ENCODE measurements at places on chromosomes 7 and 10. TPM values are rescaled to one million over a fixed set of nuclear protein-coding genes. Genes with fewer than 3 reads are reported as not detected.

The MRLN gene
- not detected for polyA plus RNA-seq

The MCM10 gene
- polyA plus RNA-seq = 33.4 TPM

The TAS2R5 gene
- 0.89 TPM for polyA plus RNA-seq

The CALML3 gene
- not detected for polyA plus RNA-seq

The SAMD9L gene
- not detected for polyA plus RNA-seq

The UPK3BL1 gene
- polyA plus RNA-seq = 5.0 TPM

The PON1 gene
- polyA plus RNA-seq = 2.1 TPM

The RARRES2 gene
- 314 TPM for polyA plus RNA-seq

- H3K4me3 ChIP-seq = no peak overlapping the region
- H3K36me3 ChIP-seq = no peaks in the 10 kb centered on the region
- H3K4me1 ChIP-seq = no peaks in the 10 kb centered on the region
- no peak overlapping the region for H3K27ac ChIP-seq
These were observed 295.0 kb downstream of the SUGCT start for GRCh38 chr7:40429826-40430225.

- H3K36me3 ChIP-seq = no peaks in the 10 kb centered on the region
- no peak overlapping the region for H3K27ac ChIP-seq
- H3K27me3 ChIP-seq = no peaks in the 10 kb centered on the region
These were observed 184.3 kb upstream of the MBL2 start for GRCh38 chr10:52956861-52957260.

DNA sequence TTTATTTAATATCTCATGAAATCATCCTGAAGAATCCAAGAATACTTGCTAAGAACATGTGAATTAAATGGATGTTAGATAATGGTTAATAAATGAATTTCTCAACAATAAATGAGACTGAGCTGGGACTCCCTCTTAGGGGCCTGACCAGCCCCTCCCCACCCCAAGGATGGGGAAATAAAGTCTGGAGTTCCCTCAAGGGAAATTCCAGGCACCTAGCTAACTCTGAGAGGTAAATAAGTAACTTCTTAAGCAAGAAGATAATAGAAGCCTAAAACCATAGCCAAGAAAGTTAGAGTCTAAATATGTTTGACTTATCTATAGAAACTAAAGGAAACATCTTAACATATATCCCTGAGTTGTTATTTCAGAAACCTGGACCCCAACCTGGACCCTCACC is 32.2 kb upstream of the PPP1R9A start:
- no peak overlapping the region for H3K4me3 ChIP-seq
- no peaks in the 10 kb centered on the region for H3K27me3 ChIP-seq
- H3K4me1 ChIP-seq = no peaks in the 10 kb centered on the region
- peaks cover 6% of the 10 kb centered on the region for H3K36me3 ChIP-seq

- H3K27me3 ChIP-seq = no peaks in the 10 kb centered on the region
- H3K4me3 ChIP-seq = no peak overlapping the region
- H3K36me3 ChIP-seq = no peaks in the 10 kb centered on the region
- DNase-seq = no peak
- no peak overlapping the region for H3K27ac ChIP-seq
- H3K4me1 ChIP-seq = no peaks in the 10 kb centered on the region
These were observed 55.7 kb downstream of the TPK1 start for GRCh38 chr7:144780071-144780608.

GRCh38 chr7:118918556-118918955 is 694.1 kb downstream of the ANKRD7 start:
- H3K27me3 ChIP-seq = no peaks in the 10 kb centered on the region
- peak; percentile 28 for DNase-seq
- no peak overlapping the region for H3K4me3 ChIP-seq
- H3K4me1 ChIP-seq = no peaks in the 10 kb centered on the region

DNA sequence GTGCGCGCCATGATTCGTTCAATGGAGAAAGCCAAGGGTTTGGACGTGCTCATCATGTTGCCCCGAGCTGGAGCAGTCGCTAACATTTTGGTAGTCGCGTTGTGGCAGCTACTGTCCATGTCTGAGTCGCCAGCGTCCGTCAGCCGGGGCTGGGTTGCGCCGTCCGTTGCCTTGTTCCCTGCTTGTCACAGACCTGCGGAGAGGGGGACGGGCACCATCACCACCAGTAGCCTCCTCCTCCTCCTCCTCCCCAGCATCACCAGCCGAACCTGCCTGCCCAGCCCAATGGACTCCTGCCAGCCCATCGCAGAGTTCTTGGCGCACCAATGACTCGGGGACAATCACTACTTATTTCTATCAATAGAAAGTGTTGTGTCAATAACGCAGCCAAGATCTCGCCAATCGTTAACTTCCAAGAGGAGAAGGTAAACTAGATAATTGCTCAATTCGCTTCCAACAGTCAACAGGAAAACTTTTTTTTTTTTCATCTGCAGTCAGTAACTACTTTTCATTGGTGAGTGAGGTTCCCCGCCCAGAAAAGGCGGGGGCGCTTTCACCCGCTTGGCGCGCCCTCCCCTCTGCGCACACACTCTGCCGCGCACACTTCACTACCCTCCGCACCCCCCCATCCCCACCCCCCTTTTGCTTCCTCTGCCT is at the start of gene FEZF1:
Gene FEZF1 (minus strand): TSS at position 432 of the 657 bp plus-strand sequence. CDS start 313 bp downstream, at position 119.
- peaks cover 56% of the 10 kb centered on the region for H3K4me1 ChIP-seq
- H3K27ac ChIP-seq = no peak within 1 kb of the TSS
- H3K4me3 ChIP-seq = peak within 1 kb of the TSS; percentile 74
- peak; percentile 81 for DNase-seq

- no peak overlapping the region for H3K4me3 ChIP-seq
- no peak overlapping the region for H3K27ac ChIP-seq
- no peaks in the 10 kb centered on the region for H3K27me3 ChIP-seq
- no peaks in the 10 kb centered on the region for H3K4me1 ChIP-seq
- DNase-seq = no peak
- no peaks in the 10 kb centered on the region for H3K36me3 ChIP-seq
These were observed 152.8 kb downstream of the AMPH start for GRCh38 chr7:38478404-38478803.

DNA sequence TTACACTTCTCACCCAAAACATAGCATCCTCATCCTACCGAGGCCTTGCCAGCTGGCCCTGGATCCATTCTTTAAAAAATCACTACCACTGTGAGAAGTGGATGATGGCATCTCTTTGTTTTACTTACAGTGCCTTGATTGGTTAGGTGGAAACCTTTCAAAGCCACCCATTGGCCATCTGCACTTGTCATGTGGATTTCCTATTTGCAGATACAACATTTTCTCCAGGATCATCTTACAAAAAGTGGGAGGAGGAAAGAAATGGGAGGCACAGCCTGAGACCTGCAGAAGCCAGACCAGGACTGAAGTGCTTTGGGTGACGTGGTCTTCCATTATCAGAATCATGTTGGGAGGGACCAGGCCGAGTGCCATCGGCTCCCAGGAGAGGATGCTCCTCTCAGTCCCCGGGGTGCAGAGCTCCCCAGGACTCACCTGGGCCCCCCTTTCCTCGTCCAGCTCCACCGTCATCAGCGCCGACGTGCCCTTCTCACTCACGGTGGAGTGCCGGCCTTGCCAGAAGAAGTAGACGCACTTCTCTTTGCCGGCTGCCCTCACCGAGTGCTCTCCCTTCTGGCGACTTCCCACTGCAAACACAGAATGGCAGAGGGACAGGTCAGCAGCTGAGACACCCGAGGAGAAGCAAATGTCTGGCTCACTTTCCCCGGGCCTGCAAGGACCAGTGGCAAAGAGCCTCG is 161.2 kb downstream of the SVIL start:
- peaks cover 15% of the 10 kb centered on the region for H3K4me1 ChIP-seq
- no peak overlapping the region for H3K27ac ChIP-seq
- DNase-seq = no peak
- no peaks in the 10 kb centered on the region for H3K36me3 ChIP-seq

DNA sequence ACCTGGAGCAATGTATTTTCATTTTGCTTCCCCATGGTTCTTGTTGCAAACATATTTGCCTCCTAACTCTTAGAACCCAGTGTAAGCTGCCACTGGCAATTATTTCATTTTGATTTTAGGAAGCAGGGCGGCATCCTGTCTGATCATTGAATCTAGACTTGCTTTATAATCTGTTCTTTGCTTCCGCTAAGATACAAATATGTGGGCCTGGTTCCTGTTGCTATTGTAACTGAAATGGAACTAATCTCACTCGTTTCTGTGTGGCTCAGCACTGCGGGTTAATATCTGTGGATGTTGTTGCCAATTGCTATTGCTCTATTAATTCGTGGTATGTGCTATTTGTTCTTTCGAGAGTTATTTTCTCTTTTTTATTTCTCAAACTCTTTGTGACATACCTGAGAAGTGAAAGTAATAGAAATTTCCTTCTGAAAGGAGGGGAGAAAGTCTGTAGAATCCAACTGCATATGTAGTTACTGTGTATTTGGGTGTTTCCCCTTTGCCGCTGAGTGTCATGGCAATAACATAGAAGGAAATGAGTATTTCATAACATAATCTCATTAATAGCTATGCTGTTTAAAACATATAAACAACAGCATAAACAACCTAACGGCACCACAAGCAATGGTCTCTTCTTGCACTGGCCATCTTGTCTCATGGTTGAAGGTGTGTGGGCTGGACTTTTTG is 62.4 kb downstream of the FZD1 start:
- DNase-seq = no peak
- no peak overlapping the region for H3K27ac ChIP-seq
- no peaks in the 10 kb centered on the region for H3K27me3 ChIP-seq
- H3K4me1 ChIP-seq = no peaks in the 10 kb centered on the region

GRCh38 chr10:68705548-68705947 is 15.5 kb upstream of the CCAR1 start:
- H3K27ac ChIP-seq = no peak overlapping the region
- H3K4me1 ChIP-seq = no peaks in the 10 kb centered on the region
- no peaks in the 10 kb centered on the region for H3K27me3 ChIP-seq
- no peak overlapping the region for H3K4me3 ChIP-seq
- no peaks in the 10 kb centered on the region for H3K36me3 ChIP-seq

GRCh38 chr7:26440233-26441001 is 148.8 kb downstream of the SNX10 start:
- H3K27me3 ChIP-seq = no peaks in the 10 kb centered on the region
- no peak overlapping the region for H3K27ac ChIP-seq
- no peaks in the 10 kb centered on the region for H3K36me3 ChIP-seq

DNA sequence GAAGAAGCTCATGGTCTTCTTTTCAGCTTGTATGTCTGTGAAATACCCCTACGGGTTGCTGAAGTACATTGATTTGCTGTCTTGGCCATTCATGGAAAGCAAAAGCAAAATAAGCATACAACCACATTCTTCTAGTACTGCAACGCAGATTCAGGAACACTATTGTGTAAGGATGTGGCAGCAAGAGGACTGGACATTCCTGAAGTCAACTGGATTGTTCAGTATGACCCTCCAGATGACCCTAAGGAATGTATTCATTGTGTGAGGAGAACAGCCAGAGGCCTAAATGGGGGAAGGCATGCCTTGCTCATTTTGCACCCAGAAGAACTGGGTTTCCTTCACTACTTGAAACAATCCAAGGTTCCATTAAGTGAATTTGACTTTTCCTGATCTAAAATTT is 133.4 kb upstream of the ANKRD1 start:
- H3K4me3 ChIP-seq = no peak overlapping the region
- no peaks in the 10 kb centered on the region for H3K36me3 ChIP-seq
- no peaks in the 10 kb centered on the region for H3K27me3 ChIP-seq

DNA sequence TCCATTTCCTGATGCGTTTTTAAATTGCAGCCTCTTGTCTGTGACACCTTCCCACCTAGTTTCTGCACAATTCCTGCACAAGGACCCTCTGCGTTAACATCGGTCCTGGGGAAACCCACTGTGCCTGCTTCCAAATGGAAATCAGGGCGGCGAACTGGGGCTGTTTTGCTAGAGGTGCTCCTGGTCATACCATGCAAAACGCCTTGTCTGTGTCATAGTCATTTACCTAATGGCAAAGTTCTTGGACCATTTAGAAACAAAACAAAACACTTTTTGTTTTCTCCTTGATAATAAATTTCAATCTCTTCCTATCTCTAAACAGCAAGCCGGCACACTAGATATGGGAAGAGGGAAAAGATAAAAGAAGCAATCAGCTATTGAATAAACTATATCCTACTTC is 206.9 kb upstream of the KLF14 start:
- no peaks in the 10 kb centered on the region for H3K36me3 ChIP-seq
- H3K27me3 ChIP-seq = no peaks in the 10 kb centered on the region
- DNase-seq = no peak
- no peak overlapping the region for H3K4me3 ChIP-seq
- no peak overlapping the region for H3K27ac ChIP-seq
- peaks cover 37% of the 10 kb centered on the region for H3K4me1 ChIP-seq

DNA sequence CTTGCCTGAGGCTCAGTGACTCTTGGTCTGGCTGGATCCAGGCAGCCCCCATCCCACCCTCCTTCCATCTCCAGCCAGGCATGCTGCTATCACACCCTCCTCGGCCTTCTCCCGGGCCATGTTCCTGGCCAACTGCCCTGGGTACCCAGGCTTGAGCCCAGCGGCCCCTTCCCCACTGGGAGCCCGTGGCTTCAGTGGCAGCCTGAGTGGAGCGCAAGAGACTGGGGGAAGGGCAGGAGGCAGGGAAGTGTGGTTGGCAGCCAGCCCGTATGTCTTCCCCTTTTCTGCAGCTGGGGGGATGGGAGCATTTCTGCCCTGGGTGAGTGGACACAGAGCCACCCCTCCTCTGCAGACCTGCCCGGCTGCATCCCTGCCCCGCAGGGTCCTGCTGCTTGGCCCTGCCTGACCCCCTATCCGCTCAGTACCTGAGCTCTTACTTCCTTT is 148.5 kb downstream of the ARHGAP22 start:
- no peaks in the 10 kb centered on the region for H3K4me1 ChIP-seq
- no peak overlapping the region for H3K4me3 ChIP-seq
- no peak overlapping the region for H3K27ac ChIP-seq
- no peaks in the 10 kb centered on the region for H3K36me3 ChIP-seq
- H3K27me3 ChIP-seq = no peaks in the 10 kb centered on the region

DNA sequence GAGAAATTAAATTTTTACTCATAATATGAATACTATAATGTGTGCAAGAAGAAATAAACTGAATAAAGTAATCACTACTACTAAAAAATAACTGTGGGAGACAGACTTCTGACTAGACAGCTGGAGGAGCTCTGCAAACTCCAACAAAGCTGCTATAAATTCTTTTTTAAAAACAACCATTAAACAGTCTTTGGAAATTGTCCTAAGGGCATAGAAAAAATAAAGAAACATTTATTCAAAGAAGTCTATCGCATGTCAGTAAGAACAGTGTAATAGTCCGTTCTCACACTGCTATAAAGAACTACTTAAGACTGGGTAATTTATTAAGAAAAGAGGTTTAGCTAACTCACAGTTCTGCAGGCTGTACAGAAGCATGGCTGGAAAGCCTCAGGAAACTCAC is 56.0 kb downstream of the ZPBP start:
- DNase-seq = no peak
- H3K4me3 ChIP-seq = no peak overlapping the region
- no peaks in the 10 kb centered on the region for H3K36me3 ChIP-seq
- H3K27me3 ChIP-seq = no peaks in the 10 kb centered on the region
- H3K4me1 ChIP-seq = no peaks in the 10 kb centered on the region
- no peak overlapping the region for H3K27ac ChIP-seq

- no peaks in the 10 kb centered on the region for H3K27me3 ChIP-seq
- no peaks in the 10 kb centered on the region for H3K4me1 ChIP-seq
- H3K4me3 ChIP-seq = no peak overlapping the region
- no peaks in the 10 kb centered on the region for H3K36me3 ChIP-seq
These were observed 61.2 kb upstream of the FAM20C start for GRCh38 chr7:130875-131780.

GRCh38 chr7:730501-731439 is 3.7 kb upstream of the PRKAR1B start:
- H3K27ac ChIP-seq = no peak overlapping the region
- peaks cover 3% of the 10 kb centered on the region for H3K36me3 ChIP-seq
- H3K4me1 ChIP-seq = peaks cover 2% of the 10 kb centered on the region

All from GM23338 (cell line).